ENCODE measurements at places on chromosomes 12 and 14.

GRCh38 chr12:110577864-110578693, 5.0 kb downstream of the PPTC7 start:
- DNase-seq, result no peak

DNA sequence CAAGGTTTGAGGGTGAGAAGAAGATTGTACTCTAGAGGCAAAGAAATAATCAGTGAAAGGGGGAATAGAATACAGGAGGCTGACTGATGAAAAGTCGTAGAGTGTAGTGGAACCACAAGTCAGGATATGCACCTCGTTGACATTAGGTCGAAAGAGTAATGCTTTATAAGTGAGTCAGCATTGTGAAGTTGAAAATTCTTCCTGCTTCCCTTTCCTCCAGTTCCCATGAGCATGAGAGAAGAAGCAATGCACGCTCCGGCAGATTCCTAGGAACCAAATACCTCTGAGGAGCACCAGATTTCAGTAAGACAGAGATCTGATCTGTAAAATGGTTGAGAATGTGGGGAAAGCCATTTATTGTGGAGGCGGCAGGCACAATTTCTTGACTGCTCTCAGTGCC, 16.5 kb downstream of the CCER1 start:
- DNase-seq, result no peak

DNA sequence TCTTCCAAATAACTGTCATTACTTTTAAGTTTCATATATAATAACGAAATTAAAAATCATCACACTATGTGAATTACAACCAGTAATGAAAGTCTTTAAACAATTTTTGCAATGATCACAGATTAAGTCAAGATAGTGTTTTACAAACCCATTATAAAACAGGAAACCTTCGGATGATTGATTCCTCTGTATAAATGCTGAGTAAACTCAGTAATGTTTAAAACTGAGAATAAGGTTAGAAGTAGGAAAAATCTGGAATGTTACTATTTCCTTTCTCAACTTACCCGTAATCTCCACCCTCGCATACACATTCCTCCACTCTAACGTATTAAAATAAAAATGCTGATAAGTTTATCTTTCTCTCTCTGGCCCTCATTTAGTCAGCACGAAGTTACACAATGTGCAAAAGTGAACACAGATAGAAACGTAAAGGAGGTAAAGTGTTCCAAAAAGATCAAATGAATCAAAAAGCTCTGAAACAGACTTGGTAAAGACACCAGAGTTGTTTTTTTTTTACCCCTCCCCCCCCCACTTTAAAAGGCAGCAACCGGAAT, 1.6 kb downstream of the ZFC3H1 start:
- no peak for DNase-seq

DNA sequence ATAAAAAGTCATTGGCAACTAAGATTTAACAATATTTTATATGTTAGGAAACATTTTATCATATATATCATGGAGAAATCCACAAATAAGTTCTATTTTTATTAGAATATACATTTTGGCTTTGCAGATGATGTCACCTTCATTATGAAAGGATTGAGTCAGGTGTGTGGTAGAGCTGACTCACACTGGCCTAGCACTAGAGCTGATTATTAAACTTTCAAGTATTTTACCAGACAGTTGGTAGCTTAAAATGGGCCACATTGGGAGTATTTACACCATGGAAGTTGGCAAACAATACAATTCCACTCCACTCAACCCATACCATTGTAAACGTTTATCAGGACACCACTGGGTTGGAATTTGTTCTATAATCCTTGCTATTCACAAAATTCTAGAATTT, 1036.6 kb downstream of the TRHDE start:
- no peak for DNase-seq

- no peak for DNase-seq
Measured at GRCh38 chr12:115944837-115945490, 332.5 kb downstream of the MED13L start.

DNA sequence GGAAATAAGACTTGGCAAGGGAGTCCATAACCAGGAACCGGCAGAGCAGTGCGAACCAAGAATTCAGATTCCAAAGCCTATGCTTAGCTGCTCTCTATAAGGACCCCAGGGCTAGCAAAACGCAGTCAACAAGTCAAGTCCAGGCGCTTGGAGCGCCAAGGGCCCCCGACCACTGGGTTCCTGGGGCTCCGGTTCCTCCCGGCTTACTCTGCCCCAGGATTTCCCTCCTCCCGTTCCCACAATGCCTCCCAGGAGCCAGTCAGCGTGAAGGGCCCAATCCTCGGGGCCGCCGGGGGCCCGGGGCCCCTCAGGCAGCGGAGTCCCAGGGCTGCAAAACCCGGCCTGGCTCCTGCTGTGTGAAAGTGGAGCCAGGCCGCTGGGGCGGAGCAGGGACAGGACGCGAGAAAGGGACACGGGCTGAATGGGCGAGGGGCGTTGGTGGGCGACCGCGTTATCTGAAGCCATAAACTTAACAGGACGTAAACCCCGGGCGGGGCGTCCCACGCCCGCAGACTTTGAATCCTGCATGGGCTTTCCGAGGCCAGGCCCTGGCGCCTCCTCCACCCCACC, 1.5 kb downstream of the KRT8 start:
- DNase-seq, result peak; percentile 35

- DNase-seq, result no peak
Measured at GRCh38 chr12:6914947-6915788, 788 bp downstream of the ENO2 start.

DNA sequence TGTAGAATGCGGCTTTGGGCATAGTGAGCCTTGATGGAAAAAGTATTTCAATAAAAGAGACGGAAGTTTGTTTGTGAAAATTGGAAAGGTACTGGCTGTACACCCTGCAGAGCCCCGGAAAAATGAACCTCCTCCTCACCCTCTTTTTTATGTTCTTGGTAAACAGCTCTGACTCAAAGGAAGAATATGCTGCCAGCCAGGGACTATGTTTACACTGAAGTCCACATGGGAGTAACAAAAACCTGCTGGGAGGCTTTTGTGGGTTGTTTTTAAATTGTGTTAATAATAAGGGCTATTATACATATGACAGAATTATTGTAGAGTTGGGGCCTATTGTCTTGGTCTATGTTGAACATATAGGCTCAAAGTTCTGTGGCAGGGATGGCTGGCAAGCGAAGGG, 70.7 kb downstream of the TTC8 start:
- no peak for DNase-seq

- DNase-seq, result no peak
Measured at GRCh38 chr12:58966939-58967338, 46.6 kb upstream of the LRIG3 start.

GRCh38 chr12:108394196-108394595, 55.1 kb upstream of the CMKLR1 start:
- no peak for DNase-seq

DNA sequence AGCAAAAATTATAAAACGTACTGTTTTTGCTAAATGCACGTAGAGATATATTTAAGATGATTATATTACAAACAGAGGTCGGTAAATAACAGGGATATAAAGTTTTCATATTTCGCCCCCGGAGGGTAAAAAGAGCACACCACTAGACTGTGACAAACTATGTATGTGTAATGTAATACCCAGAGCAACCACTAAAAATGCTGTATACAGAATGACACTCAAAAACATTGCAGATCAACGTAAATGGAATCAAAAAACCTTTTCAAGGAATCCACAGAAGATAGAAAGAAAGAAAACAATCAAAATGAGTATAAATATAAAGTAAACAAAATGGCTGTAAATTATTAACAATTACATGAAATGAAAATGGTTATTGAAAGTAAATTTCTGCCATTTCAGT, 37.6 kb upstream of the PRB4 start:
- DNase-seq, result no peak

DNA sequence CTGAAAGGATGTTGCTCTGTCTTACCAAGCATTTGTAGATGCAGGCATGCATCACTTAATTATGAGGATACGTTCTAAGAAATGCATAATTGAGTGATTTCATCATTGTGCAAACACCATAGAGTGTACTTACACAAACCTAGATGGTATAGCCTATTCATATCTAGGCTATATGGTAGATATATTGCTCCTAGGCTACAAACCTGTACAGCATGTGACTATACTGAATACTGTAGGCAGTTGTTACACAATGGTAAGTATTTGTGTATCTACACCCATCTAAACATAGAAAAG, 75.9 kb downstream of the IFT81 start:
- no peak for DNase-seq

Measured in stimulated activated CD8-positive, alpha-beta memory T cell treated with anti-CD3 and anti-CD28 coated beads, Interleukin-15, amount 100 ng/mL, for 24 hours (primary cell).